Effector CD4-positive, alpha-beta T cell (primary cell): ENCODE measurements at places on chromosomes 16 and 17.

DNA sequence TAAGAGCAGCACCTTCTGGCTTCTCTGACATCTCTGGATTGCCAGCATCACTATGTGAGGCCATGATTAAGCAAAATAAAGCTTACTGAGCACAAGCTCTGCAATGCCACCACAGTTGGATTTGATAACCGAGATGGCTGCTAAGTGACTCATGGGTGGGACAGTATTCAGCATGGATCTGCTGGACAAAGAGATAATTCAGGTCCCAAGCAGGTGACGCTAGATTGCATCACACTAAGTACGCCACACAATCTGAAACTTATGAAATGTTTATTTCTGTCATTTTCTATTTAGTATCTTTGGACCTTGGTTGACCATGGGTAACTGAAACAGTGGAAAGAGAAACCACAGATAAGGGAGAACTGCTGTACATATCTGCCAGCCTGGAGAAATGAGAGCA is 27.4 kb downstream of the CDRT15 start:
- no peak for DNase-seq

- no peak for DNase-seq
Measured at GRCh38 chr17:66518677-66519076, 216.3 kb downstream of the PRKCA start.

GRCh38 chr17:80177986-80178595 is 8.3 kb downstream of the CARD14 start:
- DNase-seq, result no peak

DNA sequence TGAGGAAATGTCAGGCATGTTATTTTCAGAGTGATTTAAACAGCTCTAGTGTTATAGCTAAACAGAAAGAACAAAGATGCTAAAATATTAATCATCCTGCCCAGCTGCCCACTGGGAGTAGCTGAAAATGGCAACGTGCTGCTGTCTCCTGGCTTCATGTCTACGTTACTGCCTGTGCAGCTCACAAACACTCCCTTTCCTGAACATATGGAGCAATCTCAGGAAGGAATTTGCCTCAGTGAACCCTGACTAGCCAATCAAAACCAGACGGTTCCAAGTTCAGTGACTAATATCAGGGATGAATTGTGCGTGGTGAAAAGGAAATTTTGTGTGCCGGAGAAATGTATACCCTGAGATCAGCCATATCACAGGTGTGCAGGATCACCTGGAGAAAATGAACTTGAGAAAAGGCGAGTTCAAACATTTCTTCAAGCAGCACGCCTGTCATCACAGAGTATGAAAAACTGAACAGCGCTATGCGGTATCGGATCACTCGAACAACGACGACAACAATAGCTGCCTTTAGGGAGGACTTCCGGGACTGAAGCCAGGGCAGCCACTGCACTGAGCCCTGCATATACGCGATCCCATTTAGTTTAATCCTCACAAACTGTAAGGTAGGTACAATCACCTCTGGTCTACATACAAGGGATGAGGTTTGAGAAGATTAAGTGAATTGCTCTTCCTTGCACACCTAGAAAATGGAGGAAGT is 110.3 kb downstream of the STX8 start:
- DNase-seq, result no peak

GRCh38 chr17:66585472-66585871 is 249.4 kb upstream of the CACNG5 start:
- no peak for DNase-seq

DNA sequence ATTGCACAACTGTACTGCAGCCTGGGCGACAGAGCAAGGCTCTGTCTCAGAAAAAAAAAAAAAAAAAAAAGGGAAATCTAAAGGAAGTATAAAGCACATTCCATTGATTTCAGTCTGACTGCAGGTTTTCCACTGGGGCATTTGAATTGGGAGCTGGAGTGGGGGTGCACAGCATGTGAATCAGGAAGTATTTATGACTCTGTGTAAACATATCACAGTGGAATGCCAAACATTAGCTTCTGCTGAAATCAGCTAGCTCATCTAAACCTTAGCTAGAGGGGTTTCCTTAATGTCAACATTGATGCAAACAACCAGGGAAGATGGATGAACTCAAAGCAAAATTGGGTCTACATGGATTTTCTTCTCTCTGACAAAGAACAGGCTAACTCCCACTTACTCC is 641.0 kb upstream of the EEF2KMT start:
- no peak for DNase-seq

GRCh38 chr17:77930780-77931768 is 27.4 kb upstream of the TNRC6C start:
- no peak for DNase-seq

DNA sequence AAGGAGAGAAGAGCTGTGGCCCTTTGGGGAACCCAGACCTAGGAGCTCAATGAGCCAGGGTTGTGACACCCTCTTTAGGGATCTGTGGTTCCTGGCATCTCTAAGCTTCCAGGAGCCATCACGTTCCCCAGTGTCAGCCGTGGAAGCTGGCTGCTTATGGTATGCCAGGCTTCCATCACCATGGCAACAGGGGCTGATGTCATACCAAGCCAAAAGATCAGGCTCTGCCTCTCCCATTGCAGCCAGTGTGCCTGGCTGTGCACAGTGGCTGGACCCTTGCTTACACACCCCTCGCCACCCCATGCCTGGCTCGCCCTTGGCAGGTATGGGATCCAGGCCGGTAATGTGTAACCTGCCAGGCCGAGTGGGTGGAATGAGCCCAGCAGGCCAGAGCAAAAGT is 91.1 kb downstream of the SSH2 start:
- DNase-seq, result no peak
